Head of caudate nucleus (tissue), 42 donors: ENCODE measurements at places on chromosomes 7 and 10.

DNA sequence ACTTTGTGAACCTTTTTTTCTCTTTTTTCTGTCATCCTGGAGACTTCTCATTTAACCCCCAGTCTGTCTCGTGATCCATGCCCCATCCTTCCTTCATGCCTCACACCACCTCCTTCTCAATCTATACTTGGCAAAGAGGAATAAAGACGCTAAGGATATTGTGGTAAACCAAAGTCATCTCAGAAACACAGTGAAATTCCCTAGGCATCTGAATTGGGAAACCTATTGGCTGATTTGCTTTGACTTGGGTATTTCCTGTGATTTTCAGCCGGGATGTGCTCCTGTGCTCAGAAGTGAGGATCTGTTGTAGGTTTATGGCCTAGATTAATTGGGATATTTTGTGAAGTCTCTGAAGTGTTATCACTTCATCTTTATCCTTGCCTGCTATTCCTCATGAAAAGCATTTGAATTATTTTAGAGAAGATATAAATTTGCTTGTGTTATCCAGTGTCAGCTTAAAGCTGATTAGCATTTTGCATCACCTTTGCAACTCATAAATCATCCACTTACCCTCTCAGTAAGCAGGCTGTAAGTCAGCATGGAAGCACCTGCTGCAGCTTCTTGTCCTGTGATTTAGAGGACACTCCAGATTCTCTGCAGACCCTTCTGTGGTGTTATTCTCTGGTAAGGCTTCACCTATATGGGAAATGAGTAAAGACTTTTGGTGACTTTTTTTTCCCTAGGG is 138.0 kb downstream of the AUTS2 start:
- DNase-seq, result no peak

DNA sequence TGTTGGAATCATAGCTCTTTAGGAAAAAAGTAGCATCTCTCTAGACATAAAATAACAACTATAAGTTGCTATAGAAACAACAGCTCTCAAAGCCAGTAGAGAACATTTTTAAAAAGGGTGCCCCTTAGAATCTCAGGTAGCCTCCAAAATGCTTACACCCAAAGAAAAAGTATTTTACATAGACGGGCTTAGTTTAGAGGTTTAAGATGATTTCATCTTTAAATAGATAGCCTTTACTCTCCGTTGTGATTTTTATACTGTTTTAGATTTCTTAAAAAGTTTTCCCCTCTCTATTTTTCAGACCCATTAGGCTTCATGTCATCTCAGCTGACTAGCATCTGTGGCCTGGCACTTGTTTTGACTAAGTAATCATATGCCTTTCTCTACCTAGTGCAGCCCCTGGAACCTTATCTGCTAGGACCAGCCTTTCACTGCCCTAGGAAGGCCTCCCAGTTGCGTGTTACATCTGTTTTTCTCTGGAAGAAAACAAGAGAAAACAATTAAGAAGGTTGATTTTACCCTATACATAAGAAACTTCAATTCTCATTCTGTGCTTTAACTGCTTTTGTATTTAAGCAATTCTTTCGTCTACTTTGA is 6.9 kb upstream of the BPGM start:
- DNase-seq, result no peak

GRCh38 chr7:48158404-48158803 is 12.9 kb upstream of the ABCA13 start:
- no peak for DNase-seq

- no peak for DNase-seq
Measured at GRCh38 chr10:30185916-30186315, 126.5 kb upstream of the JCAD start.

GRCh38 chr7:108335269-108335918 is 120.8 kb downstream of the NRCAM start:
- no peak for DNase-seq

- DNase-seq, result no peak
Measured at GRCh38 chr10:48759113-48759901, 74.6 kb downstream of the WDFY4 start.

- no peak for DNase-seq
Measured at GRCh38 chr10:93512565-93512964, 16.2 kb downstream of the CEP55 start.
